ENCODE measurements at places on chromosomes 6 and 20.

GRCh38 chr6:24272553-24272952 is 85.3 kb downstream of the DCDC2 start:
- no peak for DNase-seq

- no peak for DNase-seq
Measured at GRCh38 chr6:139019722-139020121, 8.8 kb upstream of the ABRACL start.

DNA sequence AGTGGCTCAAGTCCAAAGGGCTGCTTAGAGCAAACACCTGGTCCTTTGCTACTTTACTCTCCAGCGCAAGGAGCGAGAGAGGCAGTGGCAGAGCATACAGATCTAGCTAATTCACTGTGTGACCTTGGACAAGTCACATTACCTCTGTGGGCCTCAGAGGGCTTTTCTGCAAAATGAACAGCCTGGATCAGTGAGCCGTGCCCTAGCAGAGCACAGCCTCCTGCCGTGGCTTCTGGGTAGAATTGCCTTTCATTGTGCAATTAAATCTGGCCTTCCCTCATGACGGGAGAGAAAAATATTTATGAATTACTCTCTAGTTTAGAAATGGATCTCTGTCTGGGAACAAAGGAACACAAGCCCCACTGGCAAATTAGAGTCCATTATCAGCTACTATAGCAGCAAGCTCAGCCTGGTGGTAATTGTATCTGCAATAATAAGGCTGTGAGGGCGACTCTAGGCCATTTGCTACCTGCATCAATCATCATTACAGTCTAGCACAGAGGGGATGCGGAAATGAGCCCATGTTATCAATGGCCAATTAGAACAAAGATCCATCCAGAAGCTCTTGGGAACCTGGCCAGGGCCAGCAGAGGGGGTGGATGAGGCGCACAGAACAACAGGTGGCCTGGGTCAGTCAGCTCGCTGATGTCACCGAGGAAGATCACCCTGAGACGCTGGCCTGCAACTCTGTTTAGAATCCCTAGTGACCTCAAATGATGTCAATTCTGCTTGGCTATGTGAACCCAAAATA is 114.2 kb upstream of the LY86 start:
- no peak for DNase-seq

DNA sequence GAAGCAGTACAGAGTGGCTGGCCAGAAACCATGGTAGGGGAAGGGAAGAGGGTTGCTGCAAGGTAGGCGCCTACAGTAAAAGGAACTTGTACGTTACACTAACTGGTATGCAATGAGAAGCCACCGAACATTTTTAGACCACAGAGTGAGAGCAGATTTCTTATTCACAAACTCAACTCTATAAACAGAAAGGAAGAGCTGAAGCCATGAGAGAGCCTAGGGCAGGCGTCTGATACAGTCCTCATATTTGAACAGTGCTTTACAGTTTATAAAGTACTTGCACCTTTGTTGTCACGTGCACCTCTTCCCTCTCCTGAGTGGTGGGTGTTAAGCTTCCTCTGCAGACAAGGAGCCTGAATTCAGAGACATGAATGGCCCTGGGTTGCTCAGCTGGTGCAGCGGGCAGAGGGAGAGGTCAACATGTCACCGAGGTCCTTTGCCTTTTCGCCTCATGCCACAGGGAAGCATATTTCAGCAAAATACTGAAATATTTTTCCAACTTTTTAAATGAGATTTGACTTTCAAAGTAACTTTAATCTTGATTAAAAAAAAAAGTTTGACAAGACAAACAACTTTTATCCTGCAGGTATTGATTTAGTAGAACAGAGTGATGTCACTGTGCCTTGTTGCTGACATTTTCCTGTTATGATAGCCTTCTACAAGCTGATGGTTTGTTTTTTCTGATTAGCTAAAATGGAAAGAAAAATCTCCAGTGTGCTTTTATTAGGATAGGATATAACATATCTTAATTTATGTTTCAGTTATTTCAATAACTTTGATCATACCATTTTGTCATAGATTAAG is 23.8 kb downstream of the UST start:
- DNase-seq, result no peak

GRCh38 chr6:145814035-145814500 is 527 bp downstream of the FBXO30 start:
- peak; percentile 15 for DNase-seq

DNA sequence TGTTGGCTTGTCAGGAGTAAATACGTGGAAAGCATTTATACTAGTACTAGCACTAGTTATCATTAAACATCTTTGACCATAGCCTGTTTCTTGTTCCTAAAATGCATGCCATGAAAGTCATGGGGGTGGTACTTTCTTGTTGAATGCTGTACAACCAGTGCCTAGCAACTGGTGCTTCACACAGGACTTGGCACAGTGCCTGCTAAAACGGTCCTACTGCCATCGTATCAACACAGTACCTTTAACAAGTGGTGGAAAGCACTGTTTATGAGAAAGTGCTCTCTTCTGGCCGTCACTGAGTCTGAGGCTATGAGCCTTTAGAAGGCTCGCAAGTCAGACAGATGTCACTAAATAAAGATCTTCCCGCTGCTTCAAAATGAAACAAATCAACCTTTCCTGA is 21.6 kb downstream of the ZNFX1 start:
- no peak for DNase-seq

DNA sequence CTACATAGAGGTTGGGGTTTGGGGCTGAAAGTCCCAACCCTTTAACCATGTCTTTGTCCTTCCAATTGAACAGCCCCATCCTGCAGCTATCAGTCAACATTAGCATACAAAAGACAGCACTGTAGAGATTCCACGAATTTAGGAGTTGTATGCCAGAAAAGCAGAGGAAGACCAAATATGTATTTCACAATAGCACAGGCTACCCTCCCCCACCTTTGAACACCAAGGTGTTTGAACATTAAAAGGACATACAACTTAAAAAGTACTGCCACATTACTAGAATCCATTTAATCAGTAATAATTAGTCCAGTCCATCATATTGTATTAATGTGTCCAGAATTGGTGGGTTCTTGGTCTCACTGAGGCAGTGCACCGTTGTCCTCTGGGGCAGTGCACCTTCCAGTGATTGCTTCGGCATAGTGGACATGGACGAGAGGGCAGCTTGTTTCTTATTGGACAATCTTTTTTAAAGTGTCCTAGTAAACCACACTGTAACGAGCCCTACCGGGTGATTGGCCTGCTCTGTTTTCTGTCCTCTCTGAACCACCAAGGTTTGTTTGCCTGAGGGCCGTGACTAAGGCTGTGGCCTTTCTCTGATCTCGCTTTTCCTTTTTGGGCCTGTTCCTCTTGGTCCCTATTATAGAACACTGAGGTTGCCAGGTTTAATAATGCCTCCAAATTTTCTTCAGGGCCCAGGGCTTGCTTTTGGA is 36.4 kb downstream of the GSTA4 start:
- no peak for DNase-seq

DNA sequence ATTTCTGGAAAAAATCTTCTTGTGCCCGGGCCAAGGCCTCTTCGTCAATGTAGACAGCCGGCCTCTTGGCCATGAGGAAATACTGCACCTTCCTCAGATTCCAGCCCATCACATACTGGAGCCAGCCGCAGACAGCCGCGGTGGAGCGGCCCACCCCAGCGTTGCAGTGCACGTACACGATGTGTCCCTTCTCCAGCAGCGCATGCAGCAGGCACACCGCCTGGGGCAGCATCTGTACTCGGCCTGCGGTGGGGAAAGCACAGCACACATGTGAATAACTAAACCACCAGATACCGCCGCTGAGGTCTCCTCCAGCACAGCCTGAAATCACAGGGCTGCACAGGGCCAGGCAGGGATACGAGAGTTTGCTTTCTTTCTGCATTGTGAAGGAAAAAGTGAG is 107.9 kb downstream of the EPM2A start:
- DNase-seq, result no peak

DNA sequence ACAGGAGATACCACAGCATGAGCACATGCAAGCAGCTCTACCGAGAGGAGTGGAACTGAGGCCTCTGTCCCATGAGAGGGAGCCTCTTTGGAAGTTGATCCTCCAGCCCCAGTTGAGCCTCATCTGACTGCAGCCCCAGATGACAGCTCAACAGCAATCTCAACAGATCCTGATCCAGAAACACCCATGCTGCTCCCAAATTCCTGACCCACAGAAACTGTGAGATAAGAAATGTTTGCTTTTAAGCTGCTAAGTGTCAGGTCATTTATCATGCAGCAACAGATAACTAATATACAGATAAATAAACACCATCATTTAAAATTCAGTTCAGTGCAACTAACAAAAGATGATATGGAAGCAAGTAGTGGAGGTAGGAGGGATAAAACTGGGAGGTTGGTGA is 4.8 kb upstream of the ARFGEF2 start:
- DNase-seq, result no peak

DNA sequence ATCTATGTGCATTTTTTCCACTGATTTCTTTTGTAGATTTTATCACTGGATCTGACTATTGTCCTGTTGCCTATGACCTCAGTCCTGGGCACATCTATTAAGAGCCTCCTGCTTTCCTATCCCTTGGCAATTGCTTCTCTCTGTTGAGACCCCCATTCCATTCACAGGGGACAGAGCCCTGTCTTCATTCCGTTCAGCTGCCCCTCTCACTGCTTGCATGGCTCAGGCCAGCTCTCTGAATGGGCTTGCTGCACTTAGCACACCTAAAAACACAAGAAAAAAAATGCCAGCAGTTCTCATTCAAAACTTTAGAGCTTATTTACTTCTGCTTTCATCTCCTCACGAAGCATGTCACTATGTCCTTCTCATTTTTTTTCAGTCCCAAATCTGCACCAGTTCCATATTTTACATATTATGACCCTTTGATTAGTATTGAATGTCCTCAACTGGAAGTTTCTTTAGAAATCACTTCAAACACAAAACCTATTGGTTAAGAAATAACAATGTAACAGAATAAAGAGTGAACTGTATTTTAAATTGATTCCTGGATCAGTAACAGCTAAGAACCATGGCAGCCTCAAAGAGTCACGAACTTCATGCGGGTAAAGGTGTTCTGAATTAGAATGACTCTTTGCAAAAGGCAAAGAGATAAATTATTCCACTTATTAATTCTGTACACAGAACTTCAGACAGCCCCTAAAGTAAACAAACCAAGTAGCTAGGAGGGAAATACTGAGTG is 616.5 kb downstream of the C6orf118 start:
- DNase-seq, result no peak

DNA sequence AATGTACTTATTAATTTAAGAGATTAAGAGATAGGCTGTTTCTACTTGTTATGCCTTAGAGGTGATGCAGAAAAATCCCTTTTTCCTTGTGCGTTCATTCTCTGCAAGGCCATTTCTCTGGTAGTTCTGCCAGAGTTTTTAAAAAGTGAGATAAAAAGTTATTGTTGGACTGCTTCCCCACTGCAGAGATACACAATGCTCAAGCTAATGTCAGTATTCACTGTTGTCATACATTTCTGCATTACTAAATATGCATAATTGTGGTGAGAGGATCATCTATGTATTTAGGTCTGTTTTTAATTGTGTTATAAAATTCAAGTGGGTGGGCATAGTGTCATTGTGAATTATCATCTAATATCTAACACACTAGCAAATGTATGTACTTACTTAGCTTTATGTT is 600.4 kb downstream of the HTR1B start:
- no peak for DNase-seq

DNA sequence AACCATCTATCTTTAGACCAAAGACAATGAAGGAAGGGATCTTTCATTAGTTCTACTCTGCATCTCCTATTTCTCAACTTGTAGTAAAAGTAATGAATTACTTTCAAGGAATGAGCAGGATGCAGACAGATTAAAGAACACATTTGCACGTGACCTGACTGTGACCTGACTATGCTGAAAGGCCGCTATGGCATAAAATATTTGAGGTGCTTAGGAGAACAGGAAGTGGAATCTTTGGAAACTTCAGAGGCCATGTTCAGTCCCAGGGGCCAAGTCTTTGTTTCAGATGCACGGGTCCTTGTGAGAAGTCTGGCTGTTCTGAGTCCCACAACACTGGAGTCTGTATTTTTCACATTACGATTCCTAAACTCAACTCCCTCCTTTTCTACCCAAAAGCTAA is 41.0 kb downstream of the NINL start:
- no peak for DNase-seq

DNA sequence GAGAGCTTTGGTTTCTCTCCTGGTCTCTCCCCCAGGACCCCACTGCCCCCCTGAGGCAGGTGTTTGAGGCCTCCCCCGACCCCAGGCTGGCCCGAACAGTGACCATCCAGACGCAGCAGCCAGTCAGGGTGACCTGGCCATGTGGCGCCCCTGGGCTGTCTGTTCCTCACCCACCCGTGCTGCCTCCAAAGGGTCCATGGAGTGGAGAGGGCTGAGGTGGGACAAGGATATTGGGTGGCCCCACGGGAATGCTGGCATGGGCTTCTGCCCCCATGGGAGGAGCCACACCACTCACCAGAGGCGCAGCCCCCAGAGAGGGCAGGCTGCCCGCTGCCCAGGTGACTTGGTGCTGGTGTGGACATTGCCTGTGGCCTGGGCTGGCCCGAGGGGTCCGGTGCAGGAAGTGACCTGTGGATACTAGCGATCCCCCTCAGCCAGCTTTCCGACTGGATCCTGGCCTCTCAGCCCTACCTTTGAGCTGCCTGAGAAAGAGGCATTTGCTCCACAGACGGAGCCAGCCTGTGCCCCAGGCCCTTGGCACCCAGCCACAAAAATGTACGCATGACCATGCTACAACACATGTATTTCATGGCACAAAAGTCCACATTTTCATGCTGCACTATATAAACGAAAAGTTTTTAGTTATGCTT is 50.8 kb downstream of the BCAS4 start:
- no peak for DNase-seq

- no peak for DNase-seq
Measured at GRCh38 chr6:24861934-24862333, 63.2 kb upstream of the ARMH2 start.

GRCh38 chr20:19308146-19308545 is 95.7 kb downstream of the SLC24A3 start:
- no peak for DNase-seq

GRCh38 chr6:116159782-116160524 is 34.0 kb upstream of the COL10A1 start:
- no peak for DNase-seq

- no peak for DNase-seq
Measured at GRCh38 chr20:47262008-47262364, 94.5 kb downstream of the ZMYND8 start.

GRCh38 chr20:62583424-62583920 is 58.8 kb upstream of the SLCO4A1 start:
- no peak for DNase-seq

DNA sequence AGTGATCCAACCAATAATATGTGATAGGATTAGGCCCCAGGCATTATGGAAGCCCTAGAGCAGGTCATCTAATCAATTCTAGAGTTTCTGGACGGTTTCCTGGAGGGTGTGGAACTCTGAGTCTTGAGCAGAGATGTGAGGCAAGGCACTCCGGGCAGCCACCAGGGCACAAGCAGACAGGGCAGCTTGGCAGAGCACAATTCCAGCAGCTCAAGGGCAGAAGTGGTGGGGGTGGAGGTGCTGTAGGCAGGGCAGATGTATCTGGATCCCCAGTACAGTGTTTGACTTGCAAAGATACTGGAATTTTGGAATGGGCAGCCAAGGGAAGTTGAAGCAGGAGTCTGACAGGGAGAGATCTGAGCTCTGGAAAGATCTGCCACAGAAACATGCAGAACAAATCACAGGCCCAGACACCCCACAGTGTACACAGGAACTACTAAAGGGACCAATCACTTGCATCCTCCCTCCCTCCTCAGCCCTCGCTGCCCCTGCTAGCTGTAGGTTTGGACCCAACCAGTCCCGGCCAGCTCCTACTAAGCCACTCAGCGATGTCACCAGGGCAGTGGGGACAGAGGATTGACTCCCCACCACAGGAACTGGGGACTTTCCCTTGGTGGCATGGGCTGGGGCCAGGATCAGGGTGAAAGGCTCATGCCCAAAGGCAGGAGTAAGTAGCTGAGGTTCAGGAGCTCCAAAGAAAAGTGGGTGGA is 47.0 kb downstream of the TFEB start:
- DNase-seq, result no peak

- DNase-seq, result no peak
Measured at GRCh38 chr6:90202156-90202555, 94.5 kb downstream of the BACH2 start.

Measured in activated CD4-positive, alpha-beta T cell treated with anti-CD3 and anti-CD28 coated beads for 48 hours (primary cell).